Activated naive CD4-positive, alpha-beta T cell treated with anti-CD3 and anti-CD28 coated beads, Interleukin-2, amount 10 ng/mL, durations not matched to agents 7 days and 5 days (primary cell): ENCODE measurements at places on chromosomes 5 and 9.

DNA sequence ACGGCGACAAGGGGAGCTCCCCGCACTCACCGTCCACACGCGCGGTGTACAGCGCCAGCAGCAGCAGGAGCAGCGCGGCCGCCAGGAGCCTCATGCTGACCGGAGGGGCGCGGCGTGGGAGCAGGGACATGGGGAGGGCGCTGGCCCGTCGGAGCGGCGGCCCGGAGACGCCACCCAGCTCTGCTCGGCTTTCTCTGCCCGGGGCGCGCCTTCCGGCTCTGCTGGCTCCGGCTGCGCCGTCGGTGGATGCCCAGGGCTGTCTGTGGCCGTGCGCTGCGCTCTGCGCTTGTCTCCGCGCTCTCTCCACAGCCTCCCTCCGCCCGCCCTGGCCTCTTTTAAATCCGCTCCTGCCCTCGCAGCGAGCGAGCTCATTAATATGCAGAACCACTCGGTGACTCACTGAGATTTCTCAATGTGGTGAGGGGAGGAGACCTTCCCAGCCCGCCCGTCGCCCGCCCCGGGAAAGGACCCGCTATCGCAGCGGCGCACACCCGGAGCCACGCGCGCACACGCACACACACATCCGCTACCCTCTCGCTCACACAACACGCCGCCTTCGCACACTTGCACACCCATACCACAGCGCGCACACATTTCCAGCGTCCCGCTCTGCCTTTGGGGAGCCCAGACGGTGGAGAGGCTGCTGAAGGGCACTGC is at the start of gene CXCL14:
CXCL14 (minus strand) TSS at position 307 of the 657 bp plus-strand sequence; CDS start at position 94, 213 bp downstream.
- no peak for DNase-seq

- DNase-seq = no peak
Measured at GRCh38 chr5:113250341-113250953, 184.3 kb downstream of the TSSK1B start.

- DNase-seq = no peak
Measured at GRCh38 chr5:24909210-24909609, 264.4 kb upstream of the CDH10 start.

DNA sequence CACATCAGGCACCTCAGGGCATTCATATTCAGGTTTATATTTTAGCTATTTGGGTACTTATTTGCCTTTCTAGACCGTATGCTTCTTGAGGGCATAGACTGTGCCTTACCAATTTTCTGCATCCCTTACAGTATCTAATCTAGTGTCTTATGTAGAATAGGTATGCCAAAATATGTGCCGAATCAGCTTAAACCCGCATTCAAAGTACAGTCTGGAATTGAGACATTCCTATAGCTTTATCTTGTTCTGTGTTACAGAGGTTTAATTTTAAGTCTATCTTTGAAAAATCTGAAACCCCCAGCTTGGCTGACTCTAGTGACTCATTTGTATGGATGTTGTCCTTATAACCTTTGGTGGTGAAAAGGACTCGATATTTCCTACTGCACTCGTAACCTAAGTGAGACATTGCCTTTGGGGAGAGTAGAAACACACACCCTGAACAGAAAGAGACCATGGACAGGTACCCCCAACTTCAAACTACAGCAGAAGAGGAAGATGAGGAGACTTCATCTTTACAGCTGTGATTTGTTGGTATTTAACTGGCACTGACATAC is 27.0 kb upstream of the TMOD1 start:
- DNase-seq = no peak

- DNase-seq = no peak
Measured at GRCh38 chr5:145015146-145015545, 820.0 kb downstream of the PRELID2 start.

GRCh38 chr5:113347572-113347971 is 87.2 kb downstream of the TSSK1B start:
- DNase-seq = no peak

GRCh38 chr9:14868772-14869583 is 41.2 kb downstream of the FREM1 start:
- DNase-seq = no peak

DNA sequence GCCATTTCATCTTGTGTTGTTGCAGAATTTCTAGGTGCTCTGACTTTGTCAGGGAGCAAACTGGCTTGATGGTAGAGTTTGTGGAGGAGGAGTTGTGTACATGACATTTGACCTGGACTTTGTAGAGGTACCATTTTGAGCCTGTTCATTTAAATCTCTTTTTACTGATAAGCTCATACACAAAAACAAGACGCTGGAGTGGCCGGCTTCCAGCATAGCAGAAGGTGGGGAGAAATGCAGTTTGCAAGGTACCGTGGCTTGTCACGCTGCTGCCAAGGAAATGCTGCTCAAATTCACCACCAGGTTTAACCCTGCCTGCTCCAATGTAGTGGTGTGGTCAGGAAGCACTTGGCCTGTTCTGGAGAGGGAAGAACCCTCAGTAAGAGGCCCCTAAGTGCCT is 18.9 kb upstream of the IQGAP2 start:
- DNase-seq = no peak

DNA sequence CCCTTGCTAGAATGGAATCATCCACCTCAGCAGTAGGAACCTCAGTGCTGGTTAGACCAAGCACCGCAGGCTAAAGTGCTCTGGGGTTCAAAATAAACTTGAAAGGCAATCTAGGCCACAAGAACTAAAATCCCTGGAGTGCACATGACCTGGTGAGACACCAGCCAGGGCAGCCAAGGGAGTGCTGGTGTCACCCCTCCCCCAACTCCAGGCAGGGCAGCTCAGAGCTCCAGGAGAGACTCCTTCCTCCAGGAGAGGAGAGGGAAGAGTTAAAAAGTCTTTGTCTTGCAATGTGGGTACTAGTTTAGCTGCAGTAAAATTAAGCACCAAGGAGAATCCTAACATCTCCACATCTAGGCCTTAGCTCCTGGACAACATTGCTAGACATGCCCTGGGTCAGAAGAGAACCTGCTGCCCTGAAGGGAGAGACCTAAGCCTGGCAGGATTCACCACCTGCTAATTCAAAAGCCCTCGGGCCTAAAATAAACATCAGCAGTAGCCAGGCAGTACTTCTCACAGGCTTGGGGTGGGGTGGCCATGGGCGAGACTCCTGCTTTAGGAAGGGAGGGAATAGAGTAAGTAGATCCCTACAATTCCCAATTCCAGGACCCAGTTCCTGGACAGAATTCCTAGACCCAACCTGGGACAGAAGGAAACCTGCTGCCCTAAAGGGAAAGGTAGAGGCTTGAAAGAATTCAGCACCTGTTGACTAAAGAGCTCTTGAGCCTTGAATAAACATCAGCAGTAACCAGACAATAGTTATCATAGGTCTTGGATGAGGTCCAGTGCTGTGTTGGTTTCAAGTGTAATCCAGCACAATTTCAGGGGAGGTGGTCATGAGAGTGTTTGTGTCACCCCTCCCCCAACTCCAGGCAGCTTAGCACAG is 25.8 kb downstream of the UGT3A2 start:
- DNase-seq = no peak

GRCh38 chr9:29806937-29807618 is 2233.8 kb upstream of the C9orf72 start:
- DNase-seq = no peak

- DNase-seq = no peak
Measured at GRCh38 chr5:22033066-22033465, 820.1 kb downstream of the CDH12 start.
